ENCODE measurements at places on chromosomes 7 and 10. TPM values are rescaled to one million over a fixed set of nuclear protein-coding genes. Genes with fewer than 3 reads are reported as not detected.

DNA sequence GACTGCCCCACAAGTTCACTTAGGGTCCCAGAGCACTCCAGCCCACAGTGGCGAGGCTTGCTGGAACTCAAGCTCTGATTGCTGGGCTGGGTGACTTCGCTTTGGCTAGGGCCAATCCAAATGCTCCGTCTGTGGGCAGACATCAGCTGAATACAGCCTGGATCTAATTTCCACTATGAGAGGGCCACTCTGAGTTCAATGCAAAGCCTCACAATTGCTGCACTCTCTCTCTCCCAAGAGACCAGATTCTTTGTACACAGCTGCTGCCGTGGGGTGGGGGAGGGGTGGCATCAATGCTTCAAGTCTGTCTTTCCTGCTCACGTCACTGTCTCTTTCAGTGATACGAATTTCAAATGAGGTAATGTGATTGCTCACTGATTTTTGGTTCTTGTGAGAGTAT, 47.3 kb upstream of the BPGM start:
- H3K4me3 ChIP-seq, result no peak overlapping the region
- H3K36me3 ChIP-seq, result no peaks in the 10 kb centered on the region
- no peak for DNase-seq
- no peaks in the 10 kb centered on the region for H3K4me1 ChIP-seq
- no peak overlapping the region for H3K27ac ChIP-seq

GRCh38 chr10:110858297-110858934, 13.3 kb upstream of the PDCD4 start:
- H3K4me3 ChIP-seq, result no peak overlapping the region
- H3K36me3 ChIP-seq, result no peaks in the 10 kb centered on the region
- H3K27ac ChIP-seq, result peak overlapping the region; percentile 96
- no peaks in the 10 kb centered on the region for H3K27me3 ChIP-seq

DNA sequence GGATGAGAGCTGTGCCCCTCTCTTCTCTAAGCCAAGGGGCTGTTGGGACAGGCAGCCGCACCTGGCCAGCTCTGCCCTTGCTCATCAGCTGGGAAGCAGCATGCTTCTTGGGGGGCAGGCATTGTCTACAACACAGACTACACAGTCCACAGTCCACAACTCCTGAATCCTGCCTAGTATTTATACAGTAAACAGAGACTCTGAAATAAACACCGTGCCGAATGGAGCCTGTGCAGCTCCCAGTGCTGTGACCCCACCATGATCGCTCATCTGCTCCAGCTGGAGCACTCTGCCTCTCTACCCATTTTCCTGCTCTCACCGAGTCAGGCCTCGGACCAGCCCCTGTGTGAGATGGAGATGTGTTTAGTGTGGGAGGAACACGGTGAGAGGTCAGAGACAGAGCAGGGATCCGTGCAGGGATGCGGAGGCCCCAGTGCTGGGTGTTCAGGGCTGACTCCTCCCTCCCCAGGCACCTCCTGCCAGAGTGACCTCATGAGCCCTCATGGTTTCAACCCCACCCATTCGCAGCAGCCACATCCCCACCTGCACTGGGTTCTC, 608.0 kb downstream of the DNAJB6 start:
- peaks cover 21% of the 10 kb centered on the region for H3K27me3 ChIP-seq
- no peak overlapping the region for H3K4me3 ChIP-seq
- DNase-seq, result no peak
- H3K36me3 ChIP-seq, result no peaks in the 10 kb centered on the region
- no peaks in the 10 kb centered on the region for H3K4me1 ChIP-seq

DNA sequence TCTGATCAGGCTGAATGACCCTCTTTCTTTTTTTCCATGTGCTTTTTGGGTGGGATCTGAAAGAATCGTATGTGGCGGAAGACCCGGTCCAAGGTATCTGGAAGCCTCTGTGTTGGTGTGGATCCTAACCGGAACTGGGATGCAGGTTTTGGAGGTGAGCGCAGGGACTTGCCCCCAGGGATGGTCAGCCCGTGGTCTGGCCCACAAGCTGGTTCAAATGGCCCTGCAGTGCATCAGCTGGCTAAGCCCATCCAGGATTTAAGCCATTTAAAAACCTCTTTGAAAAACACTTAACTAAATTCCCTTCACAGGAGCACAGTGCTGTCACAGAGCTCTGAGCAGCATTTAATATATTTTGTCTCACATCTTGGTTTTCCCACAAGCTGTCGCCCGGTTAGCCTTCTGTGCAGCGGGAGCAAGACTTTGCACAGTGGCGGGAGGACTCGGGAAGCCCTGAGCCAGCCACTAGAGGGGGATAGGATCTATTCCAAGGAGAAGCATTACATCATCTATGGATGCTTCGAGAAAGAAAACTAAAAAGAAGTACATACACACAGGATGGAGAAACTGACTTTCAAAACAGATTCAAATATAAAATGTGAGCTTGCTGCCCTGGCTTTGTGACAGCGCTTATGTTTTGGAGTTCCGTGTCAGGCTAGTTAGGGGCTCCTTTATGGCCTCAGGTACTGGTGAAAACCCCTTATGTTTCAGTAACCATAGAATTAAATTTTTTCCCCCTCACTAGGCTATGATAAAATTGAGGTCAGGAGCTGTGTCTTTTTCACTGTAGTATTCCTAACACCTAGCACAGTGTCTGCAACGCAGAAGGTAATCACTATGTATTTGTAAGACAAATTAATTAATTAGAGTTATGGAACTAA, 11.3 kb downstream of the CPA2 start:
- H3K4me3 ChIP-seq, result no peak overlapping the region
- H3K36me3 ChIP-seq, result no peaks in the 10 kb centered on the region
- peaks cover 8% of the 10 kb centered on the region for H3K27me3 ChIP-seq
- DNase-seq, result no peak
- H3K27ac ChIP-seq, result no peak overlapping the region
- H3K4me1 ChIP-seq, result peaks cover 2% of the 10 kb centered on the region

- H3K36me3 ChIP-seq, result no peaks in the 10 kb centered on the region
- DNase-seq, result no peak
Measured at GRCh38 chr10:69851306-69851705, 49.6 kb downstream of the COL13A1 start.

- no peaks in the 10 kb centered on the region for H3K4me1 ChIP-seq
- no peaks in the 10 kb centered on the region for H3K36me3 ChIP-seq
- no peaks in the 10 kb centered on the region for H3K27me3 ChIP-seq
- no peak overlapping the region for H3K4me3 ChIP-seq
- H3K27ac ChIP-seq, result no peak overlapping the region
Measured at GRCh38 chr10:78165617-78166016, 132.0 kb downstream of the RPS24 start.

DNA sequence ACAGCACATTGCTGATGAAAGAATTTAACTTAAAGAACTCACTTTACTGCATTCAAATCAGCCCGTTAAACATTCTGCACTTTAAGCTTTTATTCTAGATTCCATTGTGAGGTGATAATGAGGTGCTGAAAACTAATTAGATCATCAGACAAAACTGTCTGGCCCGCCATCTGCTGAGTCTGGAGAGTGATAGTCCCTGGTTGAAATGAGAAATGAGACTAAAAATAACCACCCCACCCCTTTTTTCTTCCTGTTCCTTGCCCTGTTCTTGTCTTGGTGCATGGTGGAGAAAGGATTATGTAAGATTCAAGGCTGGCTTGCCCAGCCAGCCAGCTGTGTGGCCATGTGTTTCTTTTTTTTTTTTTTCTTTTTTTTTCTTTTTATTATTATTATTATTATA, 277.0 kb upstream of the COBL start:
- H3K4me3 ChIP-seq, result no peak overlapping the region
- no peaks in the 10 kb centered on the region for H3K27me3 ChIP-seq
- no peaks in the 10 kb centered on the region for H3K36me3 ChIP-seq
- DNase-seq, result no peak

The ASB15 gene
- not detected for total RNA-seq

The C10orf67 gene
- total RNA-seq, result not detected
